IPS DF 6.9 (cell line): ENCODE measurements at places on chromosomes 1 and 21.

- no peak for DNase-seq
These were observed 43.0 kb downstream of the RGS18 start for GRCh38 chr1:192201303-192201702.

DNA sequence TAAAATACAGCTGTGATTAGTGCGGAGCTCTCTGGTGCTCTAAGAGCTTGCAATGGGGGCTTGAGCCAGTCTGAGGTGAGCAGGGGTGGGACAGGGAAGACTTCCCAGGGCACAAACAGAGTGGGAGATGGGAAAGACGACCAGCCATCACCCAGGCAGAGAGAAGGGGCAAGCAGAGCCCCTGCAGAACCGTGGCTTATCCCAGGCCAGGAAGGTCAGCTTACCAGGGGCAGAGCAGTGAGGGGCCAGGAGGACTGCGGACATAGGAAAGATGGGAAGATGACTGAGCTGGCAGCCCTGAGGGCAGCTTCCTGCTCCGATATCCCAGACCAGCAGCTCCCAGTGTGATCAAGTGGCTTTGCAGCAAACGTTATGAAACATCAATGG is 55.4 kb upstream of the IFFO2 start:
- no peak for DNase-seq

GRCh38 chr1:194367121-194367520 is 1180.7 kb upstream of the B3GALT2 start:
- DNase-seq = no peak

DNA sequence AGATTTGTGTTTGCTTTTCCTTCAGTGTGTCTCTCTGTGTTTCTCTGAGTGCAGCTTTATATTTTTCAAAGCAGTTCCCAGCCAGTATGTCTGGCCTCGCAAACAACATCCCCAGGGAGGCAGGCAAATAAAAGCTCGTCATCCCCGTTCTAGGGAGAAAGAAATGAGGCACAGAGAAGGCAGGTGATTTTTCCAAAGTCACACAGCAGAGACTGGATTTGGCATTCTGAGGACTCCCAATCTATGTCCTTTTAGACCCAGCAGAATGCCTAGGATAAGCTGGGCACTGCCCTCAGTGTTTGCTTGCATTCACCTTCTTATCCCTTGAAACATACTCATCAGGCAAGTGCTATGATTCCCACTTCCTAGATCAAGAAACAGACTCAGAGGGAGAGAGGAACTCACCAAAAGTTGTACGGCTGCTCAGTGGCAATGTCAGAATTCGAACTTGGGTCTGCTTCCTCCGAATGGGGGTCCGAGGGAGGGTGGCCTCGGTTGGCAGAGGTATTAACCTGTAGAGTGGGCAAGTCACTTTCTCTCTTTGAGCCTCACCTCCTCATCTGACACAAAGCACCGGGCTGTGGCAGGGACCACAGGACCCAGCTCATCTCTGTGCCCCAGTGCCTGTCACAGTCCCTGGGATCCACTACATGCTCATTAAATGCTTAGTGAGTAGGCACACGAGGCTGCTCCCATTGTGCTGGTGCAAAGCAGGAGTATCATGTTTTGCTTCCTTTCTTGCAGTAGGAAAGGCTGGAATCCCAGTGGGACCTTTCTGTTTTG is 4.2 kb downstream of the RAP1GAP start:
- DNase-seq = no peak

GRCh38 chr1:237226177-237226944 is 184.4 kb downstream of the RYR2 start:
- no peak for DNase-seq
